ENCODE measurements at places on chromosomes 12 and 14.
A peak's percentile ranks its signal among the peaks of the same experiment; 100 is the strongest.

DNA sequence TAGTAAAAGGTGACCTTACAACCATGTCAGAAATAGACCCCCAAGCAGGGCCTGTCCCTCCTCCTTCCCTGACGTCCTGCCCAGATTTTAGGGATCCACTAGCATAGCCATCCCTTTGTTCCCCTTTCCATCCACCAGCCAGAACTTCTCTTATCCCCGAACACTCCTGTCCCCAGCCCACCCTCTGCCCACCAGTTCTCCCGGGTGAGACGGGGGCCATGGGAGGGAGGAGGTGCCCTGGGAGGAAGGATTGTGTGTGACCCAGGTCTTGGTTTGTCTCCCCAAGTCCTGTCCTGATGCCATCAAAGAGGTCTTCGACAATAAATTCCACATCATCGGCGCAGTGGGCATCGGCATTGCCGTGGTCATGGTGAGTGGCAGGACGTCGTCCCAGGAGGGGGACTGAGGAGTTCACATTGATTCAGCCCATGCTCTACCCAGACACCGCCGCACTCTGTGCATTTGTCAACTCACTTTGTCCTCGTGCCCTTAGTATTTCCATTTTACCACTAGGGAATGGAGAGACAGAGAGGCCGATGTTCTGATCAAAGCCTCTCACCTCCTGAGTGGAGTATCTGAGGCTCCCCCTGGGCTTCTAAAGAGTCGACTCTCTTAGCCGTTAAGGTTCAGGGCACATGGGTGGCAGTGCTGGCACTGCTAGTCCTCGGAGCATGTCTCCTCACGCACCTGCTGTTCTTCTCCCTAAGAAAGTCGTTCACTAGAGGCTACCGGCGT, 35.9 kb downstream of the CD9 start:
- no peak for DNase-seq

DNA sequence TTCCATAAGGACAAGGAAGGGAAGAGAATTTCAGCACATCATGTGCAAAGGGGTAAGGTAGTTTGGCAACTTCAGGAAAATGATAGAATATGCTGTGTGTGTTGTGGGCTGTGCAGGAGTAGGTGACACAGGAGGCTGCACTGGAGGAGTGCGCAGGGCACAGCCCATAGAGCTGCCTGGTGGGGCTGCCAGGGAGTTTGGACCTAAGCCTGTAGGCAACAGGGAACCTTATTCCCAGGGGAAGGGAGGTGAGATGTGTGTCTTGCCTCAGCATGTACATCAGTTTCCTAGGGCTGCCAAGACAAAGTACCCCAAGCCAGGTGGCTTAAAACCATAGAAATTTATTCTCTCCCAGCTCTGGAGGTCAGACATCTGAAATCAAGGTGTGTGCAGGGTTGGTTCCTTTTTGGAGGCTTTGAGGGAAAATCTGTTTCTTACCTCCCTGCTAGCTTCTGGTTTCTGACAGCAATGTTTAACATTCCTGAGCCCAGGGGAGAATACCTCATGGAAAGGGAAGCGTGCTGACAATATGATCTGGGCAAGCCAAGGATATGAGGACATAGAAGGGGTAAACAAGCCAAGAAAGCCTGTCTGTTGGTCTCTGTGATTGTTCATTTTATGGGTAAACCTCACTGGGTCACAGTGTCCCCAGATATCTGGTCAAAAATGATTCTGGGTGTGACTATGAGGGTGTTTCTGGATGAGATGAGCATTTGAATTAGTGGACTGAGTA, 174.0 kb upstream of the NTF3 start:
- DNase-seq = no peak

- no peak for DNase-seq
Observed at GRCh38 chr14:94115631-94116030, 5.1 kb downstream of the IFI27 start.

DNA sequence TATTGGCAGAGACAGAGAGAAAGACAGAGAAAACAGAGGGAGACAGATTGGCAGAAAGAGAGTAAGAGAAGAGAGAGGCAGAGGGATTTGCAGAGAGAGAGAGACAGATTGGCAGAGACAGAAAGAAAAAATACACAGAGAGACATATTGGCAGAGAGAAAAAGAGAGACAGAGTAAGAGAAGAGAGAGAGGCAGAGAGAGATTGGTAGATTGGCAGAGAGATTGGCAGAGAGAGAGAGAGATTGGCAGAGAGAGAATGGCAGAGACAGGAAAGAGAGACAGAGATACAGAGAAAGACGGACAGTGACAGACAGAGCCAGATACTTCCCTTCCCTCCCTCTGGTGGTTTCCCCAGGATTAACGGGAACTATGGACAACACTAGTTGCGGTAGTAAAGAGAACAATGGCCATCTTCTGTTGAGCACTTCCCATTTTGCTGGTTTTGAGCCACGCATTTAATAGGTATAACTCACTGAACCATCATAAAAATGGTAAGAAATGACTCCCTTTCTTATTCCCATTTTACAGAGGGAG, 2.6 kb upstream of the NOS1 start:
- DNase-seq = no peak

GRCh38 chr12:74551291-74551690, 13.7 kb downstream of the ATXN7L3B start:
- no peak for DNase-seq

DNA sequence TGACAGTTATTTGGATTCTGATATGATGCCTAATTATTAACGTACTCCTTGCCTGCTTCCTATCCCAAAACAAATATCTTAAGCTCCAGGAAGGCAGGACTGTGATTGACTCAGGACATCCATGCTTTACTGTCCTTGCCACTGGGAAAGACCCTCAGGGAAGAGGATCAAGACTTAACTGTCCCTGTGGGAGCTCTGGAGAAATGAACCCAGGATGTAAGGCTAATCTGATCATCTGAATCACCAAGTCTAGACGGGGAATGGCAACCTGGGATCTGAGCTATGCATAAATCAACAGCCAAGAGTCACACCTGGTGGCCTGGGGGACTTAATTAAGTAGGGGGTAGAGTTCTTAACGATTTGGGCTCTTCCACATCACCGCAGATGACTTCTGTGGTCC, 153.2 kb upstream of the BCL2L14 start:
- DNase-seq = no peak

- DNase-seq = peak; percentile 14
Observed at GRCh38 chr12:82326905-82327503, 31.2 kb downstream of the CCDC59 start.

GRCh38 chr12:26453246-26453645, 257.9 kb downstream of the SSPN start:
- no peak for DNase-seq

DNA sequence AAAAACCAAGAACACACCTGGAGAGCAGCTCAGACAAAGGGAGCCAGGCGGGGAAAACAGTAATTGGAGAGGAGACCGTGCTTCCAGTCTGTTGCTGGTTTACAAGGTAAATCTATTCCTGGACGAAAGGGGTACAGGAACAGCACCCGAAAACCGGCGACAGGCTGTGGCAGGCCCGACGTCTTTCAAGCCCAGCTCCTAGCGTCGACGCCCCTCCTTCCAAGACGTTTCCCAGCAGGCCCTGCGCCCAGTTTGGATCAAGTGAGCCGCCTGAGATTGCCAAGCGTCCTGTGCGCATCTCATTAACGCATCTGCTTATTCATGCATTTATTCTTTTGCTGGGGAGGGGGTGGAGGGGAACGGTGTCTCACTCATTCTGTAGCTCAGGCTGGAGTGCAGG, 1.4 kb downstream of the C12orf56 start:
- DNase-seq = peak; percentile 96

DNA sequence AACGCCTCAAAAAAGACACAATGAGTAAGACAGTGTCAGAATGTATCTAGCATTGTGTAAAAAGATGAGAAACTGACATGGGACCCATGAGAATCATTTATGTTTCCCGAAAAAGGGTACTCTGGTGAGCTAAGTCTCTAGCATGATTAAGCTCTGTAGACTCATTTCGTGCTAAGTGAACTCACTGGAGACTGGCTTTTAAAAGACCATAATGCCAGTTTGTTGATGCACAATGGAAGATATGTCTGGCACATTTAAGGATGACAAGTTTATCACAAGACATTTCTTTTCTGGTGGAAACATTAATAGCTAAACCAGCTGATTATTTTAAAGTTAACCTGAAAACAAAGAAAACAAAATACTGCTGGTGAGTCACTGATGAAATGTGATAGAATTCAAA, 233.5 kb downstream of the SLC2A13 start:
- DNase-seq = no peak

GRCh38 chr12:132595183-132595582, 15.2 kb downstream of the LRCOL1 start:
- DNase-seq = no peak

- no peak for DNase-seq
Observed at GRCh38 chr12:106142591-106143261, 4.0 kb upstream of the NUAK1 start.

- DNase-seq = peak; percentile 20
Observed at GRCh38 chr12:69065775-69066174, 132.8 kb upstream of the CPM start.

- DNase-seq = no peak
Observed at GRCh38 chr14:67725171-67725570, 23.5 kb downstream of the RDH12 start.

DNA sequence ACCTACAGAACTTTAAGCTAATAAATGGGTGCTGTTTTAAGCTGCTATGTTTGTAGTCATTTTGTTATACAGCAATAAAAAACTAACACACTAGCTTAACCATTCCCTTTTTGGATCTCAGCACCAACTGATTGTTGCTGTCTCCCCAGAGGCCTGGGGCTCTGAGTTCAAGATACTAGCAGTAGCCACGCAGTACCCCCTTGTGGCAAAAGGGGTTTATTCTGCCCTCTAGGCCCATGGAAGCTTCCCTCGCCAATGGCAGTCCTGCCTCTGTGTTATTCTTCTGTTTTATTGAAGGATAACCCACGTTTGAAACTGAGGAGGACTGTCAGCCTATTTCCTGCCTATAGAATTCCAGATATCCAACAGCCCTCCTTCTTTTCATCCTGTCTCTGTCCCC, 455.3 kb upstream of the ATP2B1 start:
- DNase-seq = no peak

DNA sequence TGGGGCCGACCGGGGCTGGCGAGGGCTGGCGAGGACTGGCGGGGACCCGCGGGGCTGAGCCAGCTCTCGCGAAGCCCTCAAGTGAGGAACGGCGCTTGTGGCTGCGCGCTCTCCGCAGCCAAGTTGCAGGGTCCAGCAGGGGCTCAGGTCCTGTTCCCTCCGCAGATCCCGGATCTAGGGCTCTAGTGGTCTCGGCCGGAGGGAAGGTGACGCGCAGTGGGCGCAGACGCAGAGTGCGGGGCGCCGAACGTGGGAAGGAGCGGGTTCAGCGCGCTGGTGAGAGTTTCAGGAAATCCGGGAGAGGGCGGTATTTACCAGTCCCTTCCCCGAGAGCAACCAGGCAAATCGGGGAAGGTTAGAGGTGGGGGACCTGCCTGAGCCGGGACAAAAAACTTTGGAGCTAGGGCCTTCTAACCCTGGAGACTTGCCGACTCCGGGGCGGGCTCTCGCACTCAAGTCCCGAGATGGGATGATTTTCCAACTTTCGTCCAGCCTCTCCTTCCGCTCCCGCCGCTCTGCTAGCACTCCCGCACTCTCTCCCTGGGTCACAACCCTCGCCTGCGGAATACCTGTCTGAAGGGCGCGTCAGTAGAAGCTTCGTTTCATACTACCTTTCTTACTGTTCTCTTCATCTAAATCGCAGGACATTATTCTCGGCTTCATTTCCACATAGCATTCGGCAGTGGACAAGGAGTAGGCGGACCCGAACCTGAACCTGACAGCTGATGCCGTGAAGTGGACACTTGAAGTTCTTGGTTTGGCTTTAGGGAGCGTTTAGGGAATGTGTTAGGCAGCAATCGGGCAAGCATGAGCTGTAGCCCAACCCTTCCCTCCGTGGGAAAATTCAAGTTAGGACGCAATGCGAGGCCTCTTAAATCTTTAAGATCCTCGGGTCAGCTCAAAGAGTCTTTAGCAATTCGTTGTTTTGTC, 13.6 kb upstream of the PAX9 start:
- DNase-seq = peak; percentile 55

DNA sequence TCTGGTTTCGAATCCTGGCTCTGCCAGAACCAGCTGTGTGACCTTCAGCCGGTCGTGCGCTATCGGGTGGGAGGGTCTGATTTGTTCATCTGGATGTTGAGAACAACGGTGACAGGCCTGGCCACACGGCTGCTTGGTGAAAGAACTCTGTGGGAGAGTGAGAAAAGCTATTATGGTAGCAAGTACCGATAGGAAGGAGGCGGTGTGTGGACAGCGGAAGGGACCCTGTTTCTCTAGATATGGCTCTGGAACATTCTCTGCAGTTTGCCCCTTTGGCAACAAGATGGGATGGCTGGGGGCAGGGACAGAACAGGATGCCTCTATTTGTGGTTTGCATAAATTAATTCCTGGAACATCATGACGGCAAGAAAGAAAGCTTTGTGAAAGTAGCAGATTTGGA, 347.3 kb downstream of the AACS start:
- no peak for DNase-seq

GRCh38 chr14:24297190-24297964, 2.2 kb downstream of the DHRS1 start:
- DNase-seq = no peak

DNA sequence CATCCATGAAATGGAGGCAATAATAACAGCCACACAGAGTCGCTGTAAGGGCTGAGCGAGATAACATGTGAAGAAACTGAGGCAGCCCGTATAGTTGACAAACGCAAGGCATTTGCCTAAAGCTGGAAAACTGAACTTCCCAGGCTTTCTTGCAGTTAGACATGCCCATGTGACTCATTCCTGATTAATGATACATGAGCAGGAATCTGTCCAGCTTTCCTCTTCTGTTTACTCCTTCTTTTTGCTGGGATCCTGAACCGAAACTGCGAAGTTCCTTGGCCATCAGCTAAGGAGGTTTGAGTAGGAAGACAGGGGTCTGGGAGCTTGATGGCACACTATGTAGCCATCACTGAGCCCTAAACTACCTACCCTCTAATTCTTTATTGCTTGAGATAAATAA, 52.2 kb downstream of the ST8SIA1 start:
- DNase-seq = no peak

GRCh38 chr12:7079826-7080125, 12.5 kb downstream of the C1R start:
- no peak for DNase-seq

- DNase-seq = no peak
Observed at GRCh38 chr14:77822741-77823140, 22.8 kb downstream of the ADCK1 start.

- DNase-seq = no peak
Observed at GRCh38 chr14:91352728-91353692, 64.6 kb downstream of the CCDC88C start.

DNA sequence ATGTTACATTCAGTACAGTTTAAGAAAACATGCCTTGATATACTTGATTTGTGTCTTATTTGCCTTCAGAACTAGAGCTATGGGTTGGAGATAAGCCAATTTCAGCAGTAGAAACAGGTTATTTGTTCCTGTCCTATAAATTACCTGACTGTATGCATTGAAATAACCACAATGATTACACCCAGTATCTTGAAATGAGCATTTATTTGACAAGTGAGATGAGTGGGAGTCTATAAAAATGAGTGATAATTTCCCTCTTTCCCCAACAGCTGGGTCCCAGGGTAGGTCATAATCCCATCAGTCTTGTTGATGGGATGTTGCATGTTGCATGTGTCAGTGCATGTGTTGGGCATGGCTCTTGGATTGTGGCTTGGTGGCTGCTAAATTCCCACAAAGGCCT, 3.7 kb downstream of the TAS2R42 start:
- DNase-seq = no peak

- DNase-seq = peak; percentile 45
Observed at GRCh38 chr14:68111097-68111852, 291.7 kb downstream of the RAD51B start.
